ENCODE measurements at places on chromosomes 6 and 20.

GRCh38 chr6:37679539-37680476 is 17.9 kb downstream of the MDGA1 start:
- DNase-seq = no peak

DNA sequence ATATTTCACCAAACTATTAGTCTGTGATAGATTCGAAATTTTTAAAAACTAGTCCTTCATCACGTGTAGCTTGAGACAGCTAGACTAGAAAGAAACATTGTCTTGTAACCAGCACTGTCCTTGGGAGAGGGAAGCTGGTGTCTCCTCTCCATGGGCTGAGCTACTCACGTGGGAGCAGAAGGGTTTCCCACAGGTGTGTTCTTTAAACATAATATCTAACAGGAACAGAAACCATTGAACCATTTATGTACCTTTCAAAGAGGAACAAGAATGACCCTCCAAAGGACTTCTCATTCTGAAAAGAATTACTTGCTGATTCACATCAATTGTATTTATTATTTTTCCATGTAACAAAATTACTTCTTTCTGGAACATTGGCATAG is 72.4 kb upstream of the SYNJ2 start:
- DNase-seq = no peak

DNA sequence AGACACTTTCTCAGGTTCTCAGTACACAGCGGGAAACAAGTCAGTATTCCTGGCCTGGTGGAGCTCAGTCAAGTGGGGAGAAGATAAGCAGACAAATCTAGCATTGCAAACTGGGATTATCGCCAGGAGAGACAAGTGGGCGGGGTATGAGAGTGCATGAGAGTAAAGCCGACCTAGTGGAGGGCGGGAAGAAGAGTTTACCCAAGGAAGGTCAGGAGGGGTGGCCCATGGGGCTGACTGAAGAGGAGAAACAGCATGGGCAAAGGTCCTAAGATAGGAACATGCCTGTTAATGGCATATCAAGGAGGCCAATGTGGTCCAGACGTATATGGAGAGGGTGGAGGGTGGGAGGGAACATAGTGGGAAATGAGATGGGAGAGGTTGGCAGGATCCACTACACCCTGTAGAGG is 12.4 kb upstream of the CSNK2A1 start:
- DNase-seq = no peak

DNA sequence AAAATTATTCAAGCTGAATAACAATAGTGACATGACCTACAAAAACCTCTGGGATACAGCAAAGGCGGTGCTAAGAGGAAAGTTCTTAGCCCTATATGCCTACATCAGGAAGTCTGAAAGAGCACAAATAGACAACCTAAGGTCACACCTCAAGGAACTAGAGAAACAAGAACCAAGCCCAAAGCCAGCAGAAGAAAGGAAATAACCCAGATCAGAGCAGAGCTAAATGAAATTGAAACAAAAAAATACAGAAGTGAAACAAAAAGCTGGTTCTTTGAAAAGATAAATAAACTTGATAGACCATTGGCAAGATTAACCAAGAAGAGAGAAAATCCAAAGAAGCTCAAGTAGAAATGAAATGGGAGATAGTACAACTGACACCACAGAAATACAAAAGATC is 47.6 kb upstream of the NOTCH4 start:
- DNase-seq = no peak

DNA sequence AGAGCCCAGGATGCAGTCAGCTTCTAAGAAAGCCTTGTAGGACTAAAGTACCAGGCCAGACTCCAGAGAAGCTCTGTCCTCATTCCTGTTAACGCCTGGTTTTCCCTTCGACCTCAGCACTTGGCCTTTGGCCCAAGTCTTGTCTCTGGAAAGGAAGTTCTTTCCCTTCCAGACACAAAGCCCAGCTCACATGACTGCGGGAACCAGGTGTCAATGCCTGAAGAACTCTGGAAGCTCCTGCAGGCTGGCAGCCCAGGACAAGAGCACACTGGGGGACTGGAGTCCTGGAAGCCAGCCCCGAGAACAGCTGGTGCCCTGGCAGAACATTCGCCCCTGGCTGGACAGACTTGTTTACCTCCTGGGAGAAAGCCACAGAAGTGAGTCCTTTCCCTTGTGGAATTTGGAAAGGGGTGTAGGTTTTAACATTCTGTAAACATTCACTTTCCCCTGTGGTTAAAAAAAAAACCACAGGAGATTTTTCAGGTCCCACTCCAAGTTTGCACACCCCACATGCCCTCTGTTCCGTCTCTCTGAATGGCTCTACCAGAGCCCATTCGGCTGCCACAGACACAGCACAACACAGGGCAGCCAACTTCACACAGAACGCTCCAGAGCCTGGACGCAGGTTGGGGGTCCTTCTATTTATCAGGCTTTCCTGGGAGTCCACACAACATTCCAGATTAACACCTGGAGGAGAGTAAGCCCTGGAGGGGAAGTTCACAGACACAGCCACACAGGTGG is 18.1 kb downstream of the ACSS1 start:
- no peak for DNase-seq

DNA sequence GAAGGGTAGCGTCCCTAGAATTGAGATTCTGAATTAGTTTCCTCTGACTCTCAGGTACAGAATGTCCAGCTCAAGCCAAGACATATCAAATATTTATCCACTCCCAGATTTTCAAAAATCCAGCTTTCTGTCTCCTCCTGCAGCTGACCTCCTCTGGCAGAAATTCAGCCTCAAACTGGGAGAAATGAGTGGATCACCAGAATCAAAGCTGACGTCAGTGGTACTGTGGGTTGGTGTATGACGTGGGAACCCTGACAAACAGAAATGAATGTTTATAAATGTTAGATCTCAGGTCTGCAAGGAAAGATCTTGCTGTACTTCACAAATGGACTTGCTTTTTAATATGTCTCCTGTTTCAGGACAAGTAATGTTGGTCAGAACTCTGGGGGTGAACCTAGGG is 595.0 kb downstream of the PTPRT start:
- no peak for DNase-seq

DNA sequence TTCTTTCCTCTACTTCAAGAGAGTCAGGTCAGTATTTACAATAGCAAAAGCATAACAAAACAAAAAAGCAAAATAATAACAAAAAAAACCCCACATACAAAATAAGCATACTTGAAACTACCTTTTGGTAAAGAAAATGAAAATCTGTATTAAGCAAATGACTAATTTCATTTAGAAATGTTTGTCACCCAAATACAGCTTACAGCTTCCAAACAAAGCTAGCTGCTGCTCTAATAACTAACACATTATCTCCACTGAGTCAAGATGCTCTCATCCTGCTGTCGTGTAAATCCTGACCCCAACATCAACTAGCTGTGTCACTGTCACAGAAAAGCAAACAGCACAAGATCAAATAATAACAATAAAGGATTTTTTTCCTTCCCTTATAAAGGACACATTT is 21.7 kb downstream of the MAP7 start:
- DNase-seq = no peak

- no peak for DNase-seq
These were observed 143.4 kb upstream of the EXOC2 start for GRCh38 chr6:836276-836853.

GRCh38 chr6:46312654-46313053 is 141.9 kb upstream of the ENPP5 start:
- no peak for DNase-seq

GRCh38 chr6:140858381-140858971 is 1274.2 kb upstream of the GJE1 start:
- DNase-seq = no peak

DNA sequence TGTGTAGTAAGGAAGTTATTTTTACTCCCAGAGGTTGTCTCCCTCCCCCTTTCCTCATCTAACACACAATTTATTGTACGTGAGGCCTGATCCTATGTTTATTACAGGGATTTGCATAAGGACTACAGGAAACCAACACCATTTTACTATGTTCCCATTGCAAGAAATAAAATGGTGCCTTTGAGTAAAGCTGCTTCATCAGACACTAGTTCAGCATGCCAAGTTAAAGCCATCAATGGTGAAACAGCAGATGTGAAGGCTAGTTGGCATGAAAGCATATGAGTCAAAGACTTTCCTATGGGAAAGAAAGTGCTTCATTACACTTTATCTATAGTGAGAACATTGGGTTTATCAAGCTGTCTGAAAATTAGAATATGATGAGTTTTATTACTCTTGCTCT is 543.0 kb downstream of the GRIK2 start:
- DNase-seq = no peak

GRCh38 chr6:166747644-166748595 is 120.9 kb upstream of the RPS6KA2 start:
- no peak for DNase-seq

DNA sequence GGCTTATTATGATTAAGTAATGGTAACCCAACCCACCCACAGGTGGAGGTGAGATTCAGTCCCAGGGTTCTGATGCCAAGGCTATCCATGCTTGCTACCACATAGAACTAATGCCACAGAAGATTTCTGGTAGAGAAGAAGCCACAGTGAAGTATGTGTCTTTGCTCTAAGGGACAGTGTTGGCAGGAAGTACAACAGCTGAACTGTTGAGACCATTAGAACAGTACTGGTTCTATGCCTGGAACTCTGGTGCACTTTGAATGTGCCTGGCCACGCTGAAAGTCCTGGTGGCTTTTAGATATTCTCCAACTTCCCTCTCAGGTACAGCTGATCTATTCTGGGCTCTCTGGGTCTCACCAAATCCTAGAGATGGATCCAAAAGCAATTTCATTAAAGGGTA is 7.8 kb downstream of the STX7 start:
- DNase-seq = no peak

DNA sequence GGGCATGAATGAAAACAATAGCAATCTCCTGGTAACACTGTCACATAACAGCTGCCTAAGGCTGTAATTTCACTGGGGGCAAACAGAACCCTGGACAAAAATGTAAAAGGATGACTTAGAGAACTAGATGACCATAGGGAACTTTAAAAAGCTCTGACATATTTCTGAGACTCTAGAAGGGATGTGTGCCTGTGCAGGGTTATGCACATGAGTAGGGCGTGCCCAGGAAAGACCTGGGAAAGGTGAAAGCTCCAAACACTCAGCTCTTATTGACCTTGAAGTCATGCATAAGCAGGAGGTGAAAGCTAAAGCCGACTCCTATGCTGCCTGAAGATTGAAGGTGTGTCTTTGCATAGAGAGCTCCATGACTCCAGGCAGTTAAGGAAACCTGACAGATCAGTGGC is 118.4 kb upstream of the BTBD3 start:
- DNase-seq = no peak

- DNase-seq = no peak
These were observed 300.0 kb downstream of the ZFAND3 start for GRCh38 chr6:38119516-38119915.

DNA sequence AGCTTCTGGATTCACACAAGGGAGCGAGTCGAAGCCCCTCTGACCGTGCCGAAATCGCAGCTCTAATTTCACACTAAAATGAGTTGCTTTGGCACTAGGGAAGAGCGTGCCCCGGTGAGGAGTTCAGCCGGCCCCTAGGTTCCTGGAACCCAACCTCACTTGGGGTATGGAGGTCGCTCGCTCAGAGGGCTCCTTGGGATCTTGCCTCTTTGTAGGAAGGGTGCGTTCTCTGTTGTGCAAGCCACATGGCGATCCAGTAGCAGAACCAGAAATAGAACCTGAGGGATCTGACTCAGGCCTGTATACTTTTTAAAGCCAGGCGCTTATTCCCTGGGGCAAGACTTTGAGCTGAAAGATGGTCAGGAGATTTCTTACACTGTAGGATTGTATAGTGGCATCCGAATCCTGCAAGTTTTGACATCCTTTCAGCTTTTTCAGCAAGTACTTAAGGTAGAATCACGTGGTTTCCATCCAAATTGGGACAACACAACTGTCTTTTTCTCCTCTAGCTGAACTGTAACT is 861 bp upstream of the RALGAPA2 start:
- no peak for DNase-seq

- DNase-seq = no peak
These were observed 94.1 kb downstream of the LRRC1 start for GRCh38 chr6:53888931-53889330.

DNA sequence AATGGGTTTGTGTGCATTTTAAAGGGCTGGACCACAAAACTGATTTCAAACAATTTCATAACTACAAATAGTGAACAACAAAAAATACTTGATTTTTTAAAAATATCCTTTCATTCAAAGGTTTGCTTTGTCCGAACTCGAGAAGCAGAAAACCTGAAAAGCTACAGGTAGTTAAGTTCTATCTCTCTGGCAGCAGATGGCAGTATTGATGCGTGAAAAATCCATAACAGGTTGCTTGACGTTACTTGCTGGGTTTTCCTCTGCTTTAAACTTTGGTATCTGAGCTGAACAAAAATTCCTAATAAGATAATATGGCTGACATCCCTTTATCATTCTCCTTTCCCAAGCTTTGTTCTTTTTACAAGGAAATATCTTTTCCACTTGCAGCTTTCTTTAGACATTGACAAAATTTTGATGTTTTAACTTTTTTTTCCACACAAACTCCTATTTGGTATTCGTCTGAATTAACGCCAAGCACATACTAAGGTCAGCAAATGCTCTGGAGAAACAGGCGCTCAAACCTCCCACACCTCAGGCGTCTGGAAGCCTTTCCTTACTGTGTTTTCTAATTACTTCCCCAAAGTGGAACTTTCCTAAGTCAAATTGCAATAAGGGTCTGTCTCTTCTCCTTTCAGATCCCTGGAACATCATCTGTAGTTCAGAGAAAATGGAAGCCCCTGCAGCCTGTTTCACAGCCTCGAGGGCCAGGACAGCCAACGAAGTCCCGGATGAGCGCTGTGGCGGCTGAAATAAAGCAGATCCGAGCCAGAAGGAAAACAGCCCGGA is 50.3 kb upstream of the GFRAL start:
- no peak for DNase-seq

DNA sequence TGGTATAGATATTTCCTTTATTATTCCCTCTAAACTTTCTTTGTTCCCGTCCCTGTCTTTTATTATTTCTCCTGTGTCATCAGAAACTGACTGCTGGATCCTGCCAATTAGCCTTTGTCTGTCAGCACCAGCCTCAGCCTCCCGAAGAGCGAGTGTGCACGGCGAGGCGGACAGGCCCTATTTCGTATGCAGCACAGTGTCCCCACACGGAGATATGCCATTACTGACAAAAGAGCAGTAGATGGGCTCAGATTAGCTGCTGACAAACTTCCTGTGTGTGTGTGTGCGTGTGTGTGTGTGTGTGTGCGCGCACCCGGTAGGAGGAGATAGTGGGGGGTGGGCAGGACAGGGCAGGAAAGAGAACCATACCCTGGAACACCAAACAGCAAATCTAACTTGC is 99.5 kb upstream of the ZFP64 start:
- no peak for DNase-seq

- DNase-seq = no peak
These were observed 29.9 kb downstream of the RAB44 start for GRCh38 chr6:36727505-36728021.

- no peak for DNase-seq
These were observed 317.6 kb downstream of the BTBD9 start for GRCh38 chr6:38322138-38322537.

- DNase-seq = no peak
These were observed 174.5 kb upstream of the AKAP12 start for GRCh38 chr6:151065027-151065815.

GRCh38 chr6:139650941-139651340 is 276.5 kb upstream of the CITED2 start:
- DNase-seq = no peak

DNA sequence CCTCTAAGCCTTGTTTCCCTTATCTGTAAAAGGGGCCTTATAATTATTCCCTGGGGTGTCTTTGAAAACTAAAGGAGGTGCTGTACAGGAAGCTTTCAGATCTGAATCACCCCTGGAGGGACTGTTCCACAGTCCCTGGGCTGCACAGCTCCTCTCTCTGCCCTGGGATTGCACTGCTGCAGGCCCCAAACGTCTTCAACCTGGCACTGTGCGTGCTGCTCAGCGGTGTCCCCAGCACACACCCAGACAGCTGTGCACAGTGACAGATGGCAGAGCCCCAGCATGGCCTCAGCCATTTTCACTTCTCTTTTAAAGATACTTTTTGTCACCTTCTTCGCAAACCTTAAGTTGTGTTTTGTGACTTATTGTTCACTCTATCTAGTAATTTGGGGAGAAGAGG is 50.7 kb upstream of the INSM1 start:
- DNase-seq = no peak

All from stimulated activated CD8-positive, alpha-beta memory T cell treated with anti-CD3 and anti-CD28 coated beads, Interleukin-2, amount 100 ng/mL, for 1 hour (primary cell).